Hematopoietic multipotent progenitor cell (in vitro differentiated cells): ENCODE measurements at places on chromosomes 16 and 17.

- DNase-seq: no peak
Observed at GRCh38 chr17:83053739-83054451, 25.5 kb upstream of the METRNL start.

- peak; percentile 49 for DNase-seq
Observed at GRCh38 chr16:85898521-85899442, at the start of gene IRF8. Gene IRF8, plus strand, starts transcription at chr16:85899162. Its CDS starts 3,854 bp downstream, at chr16:85903016.

- DNase-seq: no peak
Observed at GRCh38 chr17:70736375-70736957, 567.1 kb downstream of the KCNJ2 start.

DNA sequence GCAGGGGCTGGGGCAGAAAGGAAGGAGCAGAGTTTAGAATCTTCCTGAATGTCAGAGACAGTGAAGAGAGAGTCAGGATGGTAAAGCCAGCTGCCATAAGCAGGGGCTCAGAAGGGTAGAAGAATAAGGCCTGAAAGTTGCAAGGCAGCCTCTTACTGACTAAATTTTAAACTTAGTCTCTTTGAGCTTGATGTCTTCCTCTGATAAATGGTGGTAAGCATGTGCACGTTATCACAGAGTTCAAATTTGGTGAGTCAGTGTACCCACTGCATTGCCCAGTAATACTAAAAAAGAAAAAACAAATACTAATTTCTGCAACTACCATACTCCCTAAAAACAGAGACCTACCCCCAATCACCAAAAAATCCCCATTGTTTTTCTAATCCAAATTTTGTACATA, 45.2 kb downstream of the SIAH1 start:
- no peak for DNase-seq

- DNase-seq: peak; percentile 22
Observed at GRCh38 chr16:30903002-30903401, 6.6 kb downstream of the CTF1 start.

- DNase-seq: peak; percentile 90
Observed at GRCh38 chr16:48385253-48386150, at the start of gene SIAH1. Gene SIAH1, minus strand, starts transcription at chr16:48385413. Its CDS starts 22,985 bp downstream, at chr16:48362428.

GRCh38 chr16:24747441-24747840, 18.0 kb downstream of the TNRC6A start:
- no peak for DNase-seq

DNA sequence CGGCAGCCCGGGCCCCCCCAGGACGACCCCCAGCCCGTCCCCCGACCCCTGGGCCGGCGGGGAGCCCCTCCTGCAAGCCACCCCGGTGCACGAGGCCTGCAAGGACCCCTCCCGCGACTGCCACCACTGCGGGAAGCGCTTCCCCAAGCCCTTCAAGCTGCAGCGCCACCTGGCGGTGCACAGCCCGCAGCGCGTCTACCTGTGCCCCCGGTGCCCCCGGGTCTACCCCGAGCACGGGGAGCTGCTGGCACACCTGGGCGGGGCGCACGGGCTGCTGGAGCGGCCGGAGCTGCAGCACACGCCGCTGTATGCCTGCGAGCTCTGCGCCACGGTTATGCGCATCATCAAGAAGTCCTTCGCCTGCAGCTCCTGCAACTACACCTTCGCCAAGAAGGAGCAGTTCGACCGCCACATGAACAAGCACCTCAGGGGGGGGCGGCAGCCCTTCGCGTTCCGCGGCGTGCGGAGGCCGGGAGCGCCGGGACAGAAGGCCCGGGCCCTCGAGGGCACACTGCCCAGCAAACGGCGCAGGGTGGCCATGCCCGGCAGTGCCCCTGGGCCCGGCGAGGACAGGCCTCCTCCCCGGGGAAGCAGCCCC, 15.6 kb upstream of the ZFPM1 start:
- DNase-seq: no peak

- DNase-seq: no peak
Observed at GRCh38 chr17:74465378-74466110, 890 bp upstream of the CD300A start.

DNA sequence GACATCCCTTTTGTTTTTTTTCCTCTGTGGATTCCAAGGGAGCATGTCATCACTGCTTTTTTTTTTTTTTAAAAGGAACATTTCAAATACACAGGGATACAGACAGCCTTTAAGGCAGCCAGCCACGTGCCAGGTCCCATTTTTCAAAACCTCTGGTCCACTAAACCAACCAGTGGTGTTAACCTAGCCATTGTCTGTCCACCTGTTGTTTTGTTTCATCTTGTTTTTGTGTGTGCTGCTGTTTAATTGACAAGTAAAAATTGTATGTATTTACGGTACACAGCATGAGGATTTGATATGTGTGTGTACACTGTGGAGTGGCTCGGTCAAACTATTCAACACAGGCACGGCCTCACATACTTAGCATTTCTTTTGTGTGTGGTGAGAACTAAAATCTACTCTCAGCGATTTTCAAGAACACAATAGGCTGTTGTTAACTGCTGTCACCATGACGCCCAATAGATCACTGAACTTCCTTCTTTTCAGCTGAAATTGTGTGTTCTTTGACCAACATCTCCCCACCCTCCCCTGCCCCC, 19.2 kb downstream of the TMEM114 start:
- no peak for DNase-seq

DNA sequence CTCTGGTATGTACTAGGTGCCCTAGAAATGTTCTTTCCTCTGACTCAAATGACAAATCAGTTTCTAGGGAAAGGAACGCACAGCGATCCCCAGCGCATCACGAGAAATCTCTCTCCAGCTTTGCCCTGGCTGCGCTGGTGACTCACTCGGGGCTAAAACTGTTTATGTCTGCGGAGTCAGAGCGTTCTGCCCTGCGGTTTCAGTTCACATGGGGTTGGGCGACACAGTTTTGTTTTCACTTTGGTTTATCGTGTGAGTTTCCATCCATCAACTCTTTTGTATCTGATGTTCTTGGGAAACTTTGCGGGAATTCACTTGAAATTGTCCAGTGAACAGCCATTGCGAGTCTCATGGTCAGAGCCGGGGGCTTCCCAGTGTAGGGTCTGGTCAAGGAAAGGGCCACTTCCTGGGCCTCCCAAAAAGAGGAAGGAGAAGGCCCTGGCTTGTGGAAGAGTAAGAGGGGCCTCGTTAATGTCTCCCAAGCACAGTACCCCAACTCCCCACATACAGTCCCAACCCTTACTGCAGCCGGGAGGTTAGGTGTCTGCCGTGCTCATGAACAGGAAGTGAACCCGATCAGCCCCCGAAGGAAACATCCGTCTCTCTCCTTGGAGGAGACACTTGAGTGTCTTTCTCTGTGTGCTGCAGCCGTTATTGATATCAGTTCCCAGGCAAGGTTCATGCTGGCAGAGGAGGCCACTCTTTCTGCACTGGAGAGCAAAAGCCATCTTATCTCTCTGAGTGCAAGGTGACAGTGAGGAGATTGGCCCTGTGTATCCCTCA, 643.2 kb downstream of the WWOX start:
- DNase-seq: peak; percentile 22

- no peak for DNase-seq
Observed at GRCh38 chr17:13562271-13562800, 39.4 kb downstream of the HS3ST3A1 start.

- no peak for DNase-seq
Observed at GRCh38 chr17:28862561-28862960, 7.7 kb downstream of the ERAL1 start.

GRCh38 chr16:67546761-67547422, 15.4 kb upstream of the CTCF start:
- DNase-seq: peak; percentile 76

DNA sequence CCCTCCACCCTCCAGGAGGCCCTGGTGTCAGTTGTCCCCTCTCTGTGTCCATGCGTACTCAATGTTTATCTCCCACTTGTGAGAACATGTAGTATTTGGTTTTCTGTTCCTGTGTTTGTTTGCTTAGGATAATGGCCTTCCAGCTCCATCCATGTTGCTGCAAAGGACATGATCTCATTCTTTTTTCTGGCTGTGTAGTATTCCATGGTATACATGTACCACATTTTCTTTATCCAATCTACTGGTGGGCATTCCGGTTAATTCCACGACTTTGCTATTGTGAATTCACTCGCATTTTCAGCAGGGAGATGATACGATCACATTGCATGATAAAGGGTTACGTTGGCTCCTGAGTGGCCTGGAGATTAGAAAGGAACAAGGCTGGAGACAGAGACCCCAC, 286.2 kb downstream of the FOXL1 start:
- no peak for DNase-seq

- no peak for DNase-seq
Observed at GRCh38 chr17:20203018-20203417, 193.9 kb downstream of the SPECC1 start.

DNA sequence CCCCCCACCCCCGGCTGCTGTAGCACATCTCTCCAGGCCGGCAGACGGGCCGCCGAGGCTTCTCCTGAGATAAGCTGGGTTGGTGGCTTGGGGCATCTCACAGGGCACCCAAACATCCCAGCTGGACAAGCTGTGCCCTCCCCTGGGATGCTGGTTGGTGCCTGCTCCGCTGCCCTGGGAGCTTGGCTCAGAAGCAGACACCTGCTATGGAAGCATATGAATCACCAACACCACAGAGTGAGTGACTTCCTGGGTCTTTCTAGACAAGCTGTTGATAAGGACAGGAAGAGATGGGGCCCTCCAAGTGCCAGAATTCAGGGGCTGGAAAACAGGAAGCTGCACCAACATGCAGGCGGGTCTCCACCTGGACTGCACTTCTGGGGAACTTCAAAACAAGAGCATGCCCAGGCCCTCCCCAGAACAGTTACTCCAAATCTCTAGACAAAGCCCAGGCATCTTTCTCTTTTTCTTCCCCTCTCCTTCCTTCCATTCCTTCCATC, 13.7 kb downstream of the C16orf95 start:
- DNase-seq: peak; percentile 22

- no peak for DNase-seq
Observed at GRCh38 chr16:88062341-88063210, 111.3 kb downstream of the BANP start.
